NCI-H1105 treated with DMSO at 0.1 percent for 48 hours (cell line): ENCODE measurements at places on chromosomes 7 and 10.

DNA sequence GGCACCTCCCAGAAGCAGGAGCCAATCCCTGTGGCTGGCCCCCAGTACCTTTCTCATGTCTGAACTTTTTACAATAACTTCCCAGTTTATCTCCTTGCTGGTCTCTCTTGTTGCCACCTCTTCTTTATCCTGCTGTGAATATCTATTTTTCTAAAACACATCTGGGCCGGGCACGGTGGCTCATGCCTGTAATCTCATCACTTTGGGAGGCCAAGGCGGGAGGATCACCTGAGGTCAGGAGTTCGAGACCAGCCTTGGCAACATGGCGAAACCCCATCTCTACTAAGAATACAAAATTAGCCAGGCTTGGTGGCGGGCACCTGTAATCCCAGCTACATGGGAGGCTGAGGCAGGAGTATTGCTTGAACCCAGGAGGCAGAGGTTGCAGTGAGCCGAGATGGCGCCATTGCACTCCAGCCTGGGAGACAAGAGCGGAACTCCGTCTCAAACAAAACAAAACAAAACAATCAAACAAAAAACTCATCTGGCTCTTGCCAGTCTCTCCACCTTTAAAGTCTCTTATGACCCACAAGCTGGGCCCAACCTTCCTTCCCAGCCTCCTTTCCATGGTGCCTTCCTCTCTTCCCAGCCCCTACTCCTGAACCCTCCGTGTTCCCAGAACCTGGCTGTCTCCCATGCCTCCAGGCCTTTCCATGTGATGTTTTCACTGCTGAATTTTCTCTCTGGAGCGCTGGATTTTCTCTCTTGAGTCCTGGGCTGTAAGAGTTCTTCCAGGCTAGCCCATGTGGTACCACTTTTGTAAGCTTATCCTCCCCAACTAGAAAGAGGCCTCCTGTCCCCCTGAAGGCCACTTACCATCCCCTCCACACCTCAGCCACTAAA is 51.3 kb downstream of the HIP1 start:
- no peak for DNase-seq

DNA sequence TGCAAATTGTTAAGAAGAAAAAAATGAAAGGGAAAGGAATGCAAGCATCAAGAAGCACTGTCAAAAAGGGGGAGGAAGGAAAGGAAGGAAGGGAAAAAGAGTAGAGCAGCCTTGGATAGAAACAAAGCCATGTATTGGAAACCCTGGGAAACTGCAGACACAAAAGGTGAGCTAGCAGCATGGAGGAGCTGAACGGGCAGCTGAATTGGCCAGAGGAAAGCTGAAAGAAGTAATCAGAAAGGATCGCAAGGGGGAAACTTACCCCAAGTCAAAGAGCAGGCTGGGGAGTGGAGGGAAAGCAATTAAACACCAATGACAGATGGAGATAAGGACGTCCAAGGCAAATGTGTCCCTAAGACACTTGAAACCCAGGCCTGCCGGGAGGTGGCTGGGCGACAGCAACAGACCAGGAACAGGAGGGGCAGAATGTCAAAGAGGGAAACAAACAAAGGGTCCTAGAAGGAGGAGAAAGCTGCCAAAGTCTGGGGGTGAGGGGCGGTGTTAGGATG is 93.8 kb upstream of the SVIL start:
- no peak for DNase-seq

- no peak for DNase-seq
Observed at GRCh38 chr7:1688542-1688941, 18.5 kb downstream of the ELFN1 start.

DNA sequence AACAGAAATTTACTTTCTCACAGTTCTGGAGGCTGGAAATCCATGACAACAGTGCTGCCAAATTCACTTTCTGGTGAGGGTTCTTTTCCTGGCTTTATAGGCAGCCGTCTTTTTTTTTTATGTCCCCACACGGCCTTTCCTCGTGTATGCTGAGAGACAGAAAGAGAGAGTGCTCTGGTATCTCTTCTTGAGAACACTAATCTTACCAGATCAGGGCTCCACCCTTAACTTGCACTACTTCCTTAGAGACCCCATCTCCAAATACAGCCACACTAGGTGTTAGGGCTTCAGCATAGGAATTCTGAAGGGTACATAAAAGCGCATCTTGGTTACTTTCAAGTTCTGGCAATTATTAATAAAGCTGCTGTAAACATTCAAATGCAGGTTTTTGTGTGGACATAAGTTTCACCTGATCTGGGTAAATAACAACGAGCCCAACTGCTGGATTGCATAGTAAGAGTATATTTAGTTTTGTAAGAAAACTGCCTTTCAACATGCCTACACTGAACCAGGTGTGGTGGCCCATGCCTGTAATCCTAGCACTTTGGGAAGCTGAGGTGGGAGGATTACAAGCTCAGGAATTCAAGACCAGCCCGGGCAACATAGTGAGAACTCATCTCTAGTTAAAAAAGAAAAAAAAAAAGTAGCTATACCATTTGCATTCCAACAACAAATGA is 8.2 kb upstream of the C1GALT1 start:
- DNase-seq: no peak

DNA sequence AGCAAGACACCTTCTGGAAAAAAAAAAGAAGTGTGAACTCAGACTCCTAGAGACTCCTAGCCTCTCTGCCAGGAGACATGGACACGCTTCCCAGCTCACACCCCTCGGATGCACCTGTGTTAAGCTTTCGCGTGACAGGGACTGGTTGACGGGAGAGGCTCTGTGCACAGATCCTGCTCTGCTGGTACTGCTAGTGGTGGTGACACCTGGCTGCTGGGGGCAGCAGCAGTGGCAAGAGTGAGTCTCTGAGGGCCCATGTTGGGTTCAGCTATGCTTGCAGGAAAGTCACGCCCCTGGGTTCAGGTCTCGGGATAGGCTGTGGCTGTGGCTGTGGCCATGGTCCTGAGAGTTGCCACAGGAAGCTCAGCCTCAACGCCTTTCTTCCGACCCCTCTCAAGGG is 81.1 kb downstream of the XRCC2 start:
- DNase-seq: no peak

GRCh38 chr7:9842301-9842700 is 1131.4 kb upstream of the PHF14 start:
- no peak for DNase-seq

GRCh38 chr10:110504111-110504735 is 6.5 kb downstream of the DUSP5 start:
- no peak for DNase-seq

DNA sequence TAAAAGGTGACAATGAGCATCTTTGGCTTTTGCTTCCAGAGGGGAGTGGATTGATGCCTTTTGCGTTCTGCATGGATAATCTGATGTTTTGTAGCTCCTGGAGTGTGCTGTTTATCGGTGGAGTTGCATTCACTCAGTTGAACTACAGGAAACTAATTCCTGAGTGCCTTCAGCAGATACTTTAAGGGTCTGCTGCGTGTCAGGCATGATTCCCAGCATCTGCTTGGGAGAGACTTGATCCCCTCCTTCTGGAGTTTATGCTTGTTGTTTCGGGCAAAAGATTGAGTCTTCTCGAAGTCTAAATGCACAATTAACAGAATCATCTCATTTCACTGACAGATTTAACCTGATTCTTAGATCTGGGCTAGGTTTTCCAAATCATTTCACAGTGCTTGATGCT is 46.2 kb downstream of the CELF2 start:
- no peak for DNase-seq

DNA sequence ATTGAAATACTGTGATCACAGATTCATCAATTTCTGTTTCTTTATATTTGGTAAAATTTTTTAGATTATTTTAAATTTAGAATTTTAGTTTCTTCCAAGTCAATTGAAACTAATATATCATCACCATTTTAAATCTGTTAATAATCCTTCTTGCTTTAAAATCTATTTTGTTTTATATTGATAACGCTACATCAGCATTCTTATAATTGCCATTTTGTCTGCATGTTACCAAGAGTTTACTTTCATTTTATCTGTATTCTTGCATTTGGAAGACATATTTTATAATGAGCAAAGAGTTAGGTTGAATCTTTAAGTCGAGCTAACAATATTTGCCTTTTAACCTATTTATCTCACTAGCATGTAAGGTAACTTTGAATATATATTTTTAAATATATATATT is 890.6 kb downstream of the DNAJB9 start:
- DNase-seq: no peak

DNA sequence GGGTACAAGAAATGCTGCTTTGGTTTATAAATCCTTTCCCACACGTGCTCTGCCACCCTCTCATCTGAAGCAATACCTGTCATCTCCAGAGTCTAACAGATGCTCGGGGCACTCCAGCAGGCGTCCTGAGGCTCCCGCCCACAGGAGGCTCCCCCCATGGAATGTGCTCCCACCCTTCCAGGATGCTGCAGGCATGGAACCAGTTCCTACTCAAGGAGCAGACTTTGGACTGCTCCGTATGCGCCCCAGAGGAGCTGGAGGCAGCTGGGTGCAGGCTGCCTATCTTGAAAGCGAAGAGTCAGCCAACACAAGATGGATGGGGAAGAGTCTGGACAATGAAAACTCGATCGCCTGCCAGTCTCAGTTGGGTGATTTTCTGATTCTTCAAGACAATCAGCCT is 75.4 kb downstream of the VOPP1 start:
- DNase-seq: no peak

GRCh38 chr10:71587941-71588573 is 131.5 kb downstream of the C10orf105 start:
- no peak for DNase-seq

GRCh38 chr10:3879073-3879472 is 94.1 kb upstream of the KLF6 start:
- DNase-seq: no peak
